H7 (cell line): ENCODE measurements at places on chromosomes 4 and X. TPM values are rescaled to one million over a fixed set of nuclear protein-coding genes. Genes with fewer than 3 reads are reported as not detected.

Gene MSANTD1
- 0.07 and 0.24 TPM in 2 replicates for total RNA-seq

Gene IL1RAPL1
- total RNA-seq = 2.3 and 2.9 TPM in 2 replicates

Gene FHIP1A
- 24.2 and 25.6 TPM in 2 replicates for total RNA-seq

Gene NDST4
- total RNA-seq = not detected in 2 replicates

Gene MAGEC1
- not detected in 2 replicates for total RNA-seq

Gene GRIPAP1
- total RNA-seq = 19.9 and 23.7 TPM in 2 replicates

Gene SLC25A43
- 5.3 and 7.5 TPM in 2 replicates for total RNA-seq

Gene MAGEA9B
- total RNA-seq = not detected in 2 replicates

GRCh38 chr4:124199755-124200154, 512.8 kb downstream of the ANKRD50 start:
- DNase-seq = no peak

- no peak for DNase-seq
Measured at GRCh38 chr4:150149381-150149780, 71.1 kb downstream of the DCLK2 start.

DNA sequence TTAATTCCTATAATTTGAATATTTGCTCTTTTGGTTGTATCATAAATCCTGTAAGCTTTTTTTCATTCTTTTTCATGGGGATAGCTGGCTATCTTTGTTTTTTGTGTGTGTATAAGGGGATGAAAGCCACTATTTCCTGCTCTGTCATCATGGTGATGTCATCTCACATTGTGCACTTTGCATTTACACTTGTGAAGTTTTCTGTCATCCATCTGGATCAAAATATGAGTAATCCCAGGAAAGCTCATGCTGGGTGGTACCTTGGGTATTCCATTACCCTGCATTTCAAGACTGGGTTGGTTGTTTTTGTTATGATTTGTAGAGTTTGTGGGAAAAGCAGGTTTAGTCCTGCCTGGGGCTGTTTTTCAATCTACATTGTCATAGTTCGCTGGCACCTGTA, 367.3 kb downstream of the CHIC1 start:
- DNase-seq = no peak

- DNase-seq = no peak
Measured at GRCh38 chrX:140343226-140343868, 161.5 kb downstream of the SOX3 start.

DNA sequence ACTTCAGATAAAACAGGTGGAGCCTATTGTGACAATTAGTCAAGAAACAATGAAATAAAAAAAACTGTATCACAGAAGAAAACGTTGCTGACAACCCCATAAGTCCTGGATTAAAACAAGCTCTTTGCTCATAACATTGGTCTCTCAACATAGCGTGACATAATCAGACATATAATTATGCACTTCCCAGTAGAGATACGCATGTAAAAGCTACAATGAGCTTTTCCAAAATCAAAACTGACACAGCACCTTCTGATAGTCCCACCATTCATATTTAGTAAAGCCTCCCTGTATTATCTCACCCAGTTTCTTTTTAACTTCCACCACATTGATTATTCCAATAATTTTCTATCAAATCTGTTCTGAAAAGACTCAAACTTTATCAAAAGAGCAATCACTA, 372.1 kb upstream of the SMIM31 start:
- DNase-seq = no peak

- no peak for DNase-seq
Measured at GRCh38 chr4:88447371-88448095, 9.4 kb upstream of the HERC5 start.

DNA sequence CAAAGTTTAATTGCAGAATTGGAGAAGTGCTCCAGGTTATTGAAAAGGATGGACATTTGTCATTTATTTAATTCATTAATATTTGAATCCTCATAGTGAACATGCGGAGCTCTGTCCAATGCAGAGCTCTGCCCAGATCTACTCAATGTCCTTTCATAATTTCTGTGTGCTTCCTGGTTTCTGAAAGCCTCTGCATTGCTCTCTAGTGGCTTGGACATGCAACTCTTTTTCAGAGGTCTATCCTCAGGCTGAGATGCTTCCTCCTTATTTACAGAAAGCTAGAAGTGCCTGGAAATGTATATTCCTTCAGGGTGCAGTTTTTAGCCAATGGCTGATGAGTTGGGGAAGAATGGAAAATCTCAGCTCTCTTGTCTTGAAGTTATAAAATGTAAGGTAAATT, 786.1 kb upstream of the AADAT start:
- DNase-seq = peak; percentile 1

DNA sequence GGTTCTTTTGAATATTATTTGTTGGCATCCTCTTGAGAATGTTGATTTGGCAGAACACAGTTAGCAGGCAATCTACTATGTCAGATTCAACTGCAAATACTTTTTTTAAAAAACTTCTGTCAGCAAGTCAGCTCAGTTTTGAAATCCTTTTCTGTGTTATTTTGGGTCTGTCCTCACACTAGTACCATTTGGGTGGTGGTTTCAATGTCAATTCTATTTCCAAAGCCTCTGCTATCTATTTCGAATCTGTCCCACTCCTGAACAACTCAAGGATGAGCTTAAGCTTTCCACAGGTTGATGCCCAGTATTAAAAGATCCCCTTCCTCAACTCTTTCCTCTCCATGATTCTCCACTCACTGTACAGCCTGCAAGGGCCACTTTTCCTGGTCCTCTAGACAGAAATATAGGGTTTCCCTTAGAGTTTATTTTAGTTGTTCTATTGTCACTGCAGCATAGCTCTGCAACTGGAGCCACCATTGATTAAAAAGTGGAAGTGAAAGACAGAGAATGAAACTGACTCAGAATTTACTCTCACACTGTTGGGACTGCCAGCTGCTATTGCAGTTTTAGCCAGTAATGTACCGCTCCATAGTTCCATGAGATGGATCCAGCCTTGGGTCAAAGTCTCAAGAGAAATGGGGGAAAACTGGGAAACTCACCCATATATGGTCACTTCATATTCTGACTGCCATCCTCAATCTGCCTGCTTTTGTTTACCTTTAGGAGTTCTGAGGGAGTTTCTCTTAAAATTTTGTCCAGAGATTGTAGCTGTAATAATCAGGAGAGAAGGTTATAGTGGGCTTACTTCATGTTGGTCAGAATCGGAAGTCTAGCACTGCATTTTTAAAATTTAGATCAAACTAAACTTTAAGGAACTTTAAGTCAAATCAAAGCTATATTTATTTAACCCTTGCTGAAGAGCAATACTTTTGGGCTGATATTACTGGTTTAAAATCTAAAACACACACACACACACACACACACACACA, 14.6 kb downstream of the HDX start:
- no peak for DNase-seq

- no peak for DNase-seq
Measured at GRCh38 chr4:161657616-161658015, 506.2 kb downstream of the FSTL5 start.
